Chondrocyte (in vitro differentiated cells): ENCODE measurements at places on chromosomes 5 and 9.

- no peak for DNase-seq
These were observed 421.6 kb downstream of the ANXA1 start for GRCh38 chr9:73573235-73573634.

- no peak for DNase-seq
These were observed 301.4 kb upstream of the RFX3 start for GRCh38 chr9:3827175-3827574.

DNA sequence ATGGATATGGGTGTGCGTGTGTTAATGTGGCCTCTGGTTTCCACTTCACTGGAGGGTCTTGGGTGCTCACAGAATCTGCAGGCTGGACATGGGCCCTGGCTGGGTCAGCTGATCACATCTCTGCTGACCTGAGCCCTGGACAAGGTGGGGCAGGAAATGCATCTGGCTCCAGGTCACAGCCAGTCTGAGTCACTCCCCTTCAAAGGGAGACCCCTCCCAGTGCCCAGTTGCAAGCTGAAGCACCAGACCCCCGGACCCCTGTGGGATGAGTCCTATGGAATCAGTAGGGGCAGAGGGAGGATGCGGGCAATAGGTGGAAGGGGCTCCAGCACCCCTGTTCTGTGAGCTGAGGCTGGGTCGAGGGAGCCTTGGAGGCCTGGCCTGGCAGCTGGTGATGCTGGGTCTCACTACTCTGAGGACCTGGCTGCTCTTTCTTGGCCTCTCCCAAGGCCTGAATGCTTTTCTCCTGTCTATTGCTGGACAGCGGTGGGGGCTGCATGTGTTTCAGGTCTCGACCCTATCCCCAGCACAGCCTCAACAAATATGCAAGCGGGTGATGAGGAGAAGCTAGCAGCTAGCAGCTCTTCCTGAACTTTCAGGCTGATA is 54.5 kb downstream of the PHF2 start:
- no peak for DNase-seq

- no peak for DNase-seq
These were observed 61.7 kb downstream of the DAP start for GRCh38 chr5:10699281-10699874.

- DNase-seq = peak; percentile 82
These were observed 34.5 kb upstream of the ORM1 start for GRCh38 chr9:114288193-114289091.

- DNase-seq = no peak
These were observed 24.3 kb downstream of the FBXO38 start for GRCh38 chr5:148408092-148408491.

- DNase-seq = no peak
These were observed 101.0 kb upstream of the PIK3R1 start for GRCh38 chr5:68114378-68115040.

DNA sequence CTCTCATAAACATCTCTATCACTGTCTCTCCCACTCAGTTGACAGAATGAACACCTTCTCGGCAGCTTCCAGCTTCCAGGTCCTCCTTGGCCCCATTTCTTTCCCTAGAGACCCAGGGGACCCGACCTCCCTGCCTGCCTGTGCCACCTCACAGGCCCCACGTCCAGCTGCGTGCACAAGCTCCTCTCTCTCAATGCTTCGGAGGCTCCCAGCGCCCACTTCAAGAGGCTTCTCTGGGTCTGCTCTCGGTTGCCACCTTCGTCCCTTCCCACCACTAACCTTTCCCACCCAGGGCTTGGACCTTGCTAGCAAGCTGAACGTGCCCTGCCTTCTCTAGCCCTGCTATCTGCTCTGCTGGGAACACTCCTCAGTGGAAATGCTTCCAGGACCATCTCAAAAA is 2.8 kb upstream of the N4BP3 start:
- no peak for DNase-seq

DNA sequence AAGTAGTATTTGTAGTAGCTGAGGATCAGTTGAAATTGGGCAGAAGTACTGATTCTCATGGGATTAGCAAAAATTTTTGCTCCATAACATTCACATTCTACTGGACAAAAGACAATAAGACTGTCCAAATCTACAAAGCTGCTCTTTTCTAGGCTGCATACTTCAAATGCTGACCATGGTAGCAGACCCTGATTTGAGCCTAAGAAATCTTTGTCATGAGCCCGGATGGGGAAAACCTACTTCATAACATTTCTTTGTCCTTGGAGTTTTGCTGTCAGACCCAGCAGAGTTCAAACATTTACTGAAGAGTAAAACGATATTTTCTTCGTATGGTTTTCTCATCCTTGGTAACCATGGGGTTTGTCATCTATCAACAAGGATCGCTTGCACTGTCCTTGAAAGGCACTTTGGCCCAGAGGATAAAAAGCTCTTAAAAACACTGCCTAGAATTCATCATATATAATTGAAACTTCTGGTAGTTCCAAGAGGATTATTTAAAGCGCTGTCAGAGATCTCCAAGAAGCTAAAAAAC is 216.9 kb downstream of the CAVIN4 start:
- DNase-seq = no peak

- no peak for DNase-seq
These were observed 559.9 kb downstream of the PSAT1 start for GRCh38 chr9:78856781-78857180.

DNA sequence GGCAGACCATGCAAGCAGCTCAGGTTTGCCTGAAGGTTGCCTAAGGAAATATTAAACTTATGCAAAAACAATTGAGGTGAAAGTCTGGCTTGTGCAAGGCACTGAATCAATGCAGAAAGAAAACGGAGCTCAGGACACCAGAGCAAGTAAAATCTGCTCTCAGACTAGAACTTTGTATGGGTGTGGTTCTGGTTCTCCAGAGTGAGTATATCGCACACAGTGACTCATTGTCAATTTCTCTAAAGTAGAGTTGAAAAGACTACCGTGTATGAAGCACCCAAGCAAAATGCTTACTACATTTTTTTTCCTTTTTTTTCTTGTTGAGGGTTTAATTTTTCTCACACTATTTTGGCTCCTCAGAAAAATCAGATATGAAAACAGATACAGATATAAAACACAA is 650.3 kb upstream of the CDH10 start:
- DNase-seq = no peak

GRCh38 chr5:171794470-171794960 is 8.9 kb downstream of the SMIM23 start:
- DNase-seq = no peak

DNA sequence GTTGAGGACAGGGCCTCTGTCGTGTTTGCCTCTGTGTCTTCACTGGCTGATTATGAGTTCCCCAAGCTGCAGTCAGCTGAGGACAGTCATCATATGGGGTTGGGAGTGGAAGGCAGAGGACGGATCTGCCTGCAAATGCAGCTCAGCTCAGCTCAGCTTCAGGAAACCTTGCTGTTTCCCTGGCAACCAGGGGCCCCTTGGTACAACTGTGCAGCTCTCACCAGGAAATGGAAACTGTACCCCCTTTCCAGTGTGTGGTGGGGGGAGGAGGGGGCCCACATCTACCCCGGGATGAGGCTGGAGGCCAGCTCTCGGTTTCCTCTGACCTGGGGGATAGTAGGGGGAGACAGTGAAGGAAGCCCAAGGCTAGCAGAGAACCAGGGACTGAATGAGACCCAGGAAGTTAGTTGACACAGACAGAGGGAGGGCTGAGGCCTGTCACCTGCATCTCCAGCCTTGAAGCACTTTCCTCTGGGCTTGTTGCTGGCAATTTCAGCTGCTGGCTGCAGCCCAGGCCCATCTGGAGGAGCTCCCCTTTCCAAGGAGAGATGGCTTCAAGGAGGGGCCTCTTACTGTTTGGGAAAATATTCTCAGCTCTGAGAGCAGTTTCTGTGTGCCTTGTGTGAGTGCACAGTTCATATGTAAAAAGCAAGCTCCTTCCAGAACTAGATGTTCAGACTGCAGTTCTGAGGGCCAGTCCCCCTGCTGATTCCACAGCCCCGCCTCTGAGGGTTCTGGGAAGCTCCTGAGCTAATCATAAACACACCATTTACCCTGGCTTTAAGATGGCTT is 6.9 kb downstream of the ANXA6 start:
- DNase-seq = no peak

DNA sequence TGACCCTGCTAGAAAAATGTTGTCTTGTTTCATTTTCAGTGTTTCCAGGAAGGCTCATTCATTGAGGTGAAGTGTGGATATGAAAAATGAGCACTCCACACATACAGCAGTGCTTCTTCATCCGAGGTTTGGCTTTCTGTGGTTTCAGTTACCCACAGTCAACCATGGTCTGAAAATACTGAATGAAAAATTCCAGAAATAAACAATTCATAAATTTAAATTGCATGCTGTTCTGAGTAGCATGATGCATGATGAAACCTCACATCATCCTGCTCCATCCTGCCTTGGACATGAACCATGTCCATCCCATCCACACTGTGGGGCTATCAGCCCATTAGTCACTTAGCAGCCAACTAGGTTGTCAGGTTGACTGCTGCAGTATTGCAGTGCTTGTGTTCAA is 10.4 kb upstream of the SLC45A2 start:
- no peak for DNase-seq

DNA sequence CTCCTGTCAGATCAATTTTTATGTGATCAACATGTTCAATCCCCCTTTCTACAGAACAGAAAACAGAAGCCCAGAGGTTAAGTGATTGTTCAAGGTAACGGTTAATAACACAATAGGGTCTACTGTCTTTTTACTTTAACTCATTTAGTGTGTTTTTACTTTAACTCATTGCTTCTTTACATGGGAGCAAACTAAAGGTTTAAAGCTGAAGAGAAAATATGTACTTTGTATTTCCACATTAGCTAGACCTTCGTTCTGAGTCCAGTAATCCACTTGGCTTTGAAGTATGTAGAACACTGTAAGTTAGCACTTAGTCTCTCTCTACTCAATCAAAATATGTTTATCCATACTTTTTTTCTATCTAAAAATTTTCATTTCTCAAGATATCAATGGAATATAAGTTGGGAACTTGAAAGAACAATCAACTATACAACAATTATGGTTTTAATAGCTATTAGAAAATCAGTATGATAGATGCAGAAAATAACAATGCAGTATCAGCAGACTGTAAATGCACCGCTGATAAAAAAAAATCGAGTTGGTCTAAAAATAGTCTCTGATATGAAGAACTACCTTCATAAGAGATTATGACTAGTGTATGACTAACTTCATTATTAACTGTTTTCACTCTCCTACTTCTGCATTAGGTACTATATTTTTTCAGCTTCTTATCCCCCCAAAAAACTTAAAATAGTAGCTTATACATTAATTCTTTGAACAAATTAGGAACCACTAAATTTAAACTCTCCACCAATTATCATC is 20.6 kb downstream of the PGGT1B start:
- DNase-seq = no peak

- no peak for DNase-seq
These were observed 596.9 kb downstream of the PDE4D start for GRCh38 chr5:59296317-59297264.

- DNase-seq = peak; percentile 77
These were observed 62.6 kb upstream of the ZNF354B start for GRCh38 chr5:178797101-178797521.

- no peak for DNase-seq
These were observed 29.9 kb downstream of the RUSC2 start for GRCh38 chr9:35519692-35520363.

DNA sequence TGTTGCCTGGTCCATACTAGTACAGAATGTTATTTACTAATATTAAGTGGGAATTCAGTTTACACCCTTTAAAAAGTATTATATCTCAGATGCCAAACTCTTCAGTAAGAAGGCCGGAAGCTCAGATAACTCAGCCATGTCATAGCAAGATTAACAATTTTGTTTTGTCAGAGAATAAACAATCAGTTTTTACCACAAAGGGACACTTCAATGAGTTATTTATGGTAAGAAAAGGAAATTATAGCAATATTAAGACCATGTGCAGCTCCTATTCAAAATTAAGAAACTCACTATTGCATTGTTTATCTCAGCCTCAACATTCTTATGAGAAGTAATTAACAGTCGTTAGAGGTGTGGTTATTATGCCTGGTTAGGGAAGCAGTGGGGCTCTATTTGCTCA is 13.1 kb upstream of the ARL15 start:
- DNase-seq = no peak

DNA sequence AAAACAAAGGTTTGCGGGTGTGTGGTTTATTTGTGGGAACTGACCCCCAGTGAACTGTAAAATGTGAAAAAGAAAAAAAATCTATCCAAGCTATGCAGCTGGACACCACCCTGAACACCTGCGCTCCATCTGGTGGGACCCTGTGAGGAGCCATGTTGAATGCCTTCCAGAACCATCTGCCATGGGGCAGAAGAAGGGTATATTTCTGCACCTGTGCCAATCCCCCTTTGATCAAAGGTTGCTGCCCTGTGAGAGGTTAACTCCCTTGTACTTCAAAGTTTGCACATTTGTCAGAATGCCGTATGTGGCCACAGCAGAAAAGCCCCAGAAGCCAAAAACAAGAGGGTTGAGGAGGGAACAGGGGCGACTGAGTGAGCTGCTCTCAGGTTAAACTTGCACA is 148.5 kb upstream of the ALDH1B1 start:
- no peak for DNase-seq

DNA sequence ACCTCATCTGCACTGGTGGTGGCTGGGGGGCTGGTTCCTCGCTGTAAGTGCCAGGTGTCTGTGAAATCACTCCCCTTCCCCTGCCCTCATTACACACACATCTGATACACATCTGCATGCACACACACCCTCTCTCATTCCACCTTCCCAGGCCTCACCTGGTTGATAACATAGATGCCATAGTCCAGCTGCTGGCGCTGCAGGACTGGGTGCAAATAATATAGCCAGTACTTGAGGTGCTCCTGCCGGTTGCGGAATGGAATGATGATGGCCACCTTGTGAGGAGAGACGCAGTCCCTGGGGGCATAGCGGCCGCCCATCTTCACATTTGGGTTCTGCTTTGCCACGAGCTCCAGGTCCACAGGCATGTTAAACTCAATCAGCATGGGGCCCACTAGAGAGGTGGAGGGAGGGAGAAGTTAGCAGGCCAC is 32.1 kb downstream of the B4GALT1 start:
- DNase-seq = no peak

DNA sequence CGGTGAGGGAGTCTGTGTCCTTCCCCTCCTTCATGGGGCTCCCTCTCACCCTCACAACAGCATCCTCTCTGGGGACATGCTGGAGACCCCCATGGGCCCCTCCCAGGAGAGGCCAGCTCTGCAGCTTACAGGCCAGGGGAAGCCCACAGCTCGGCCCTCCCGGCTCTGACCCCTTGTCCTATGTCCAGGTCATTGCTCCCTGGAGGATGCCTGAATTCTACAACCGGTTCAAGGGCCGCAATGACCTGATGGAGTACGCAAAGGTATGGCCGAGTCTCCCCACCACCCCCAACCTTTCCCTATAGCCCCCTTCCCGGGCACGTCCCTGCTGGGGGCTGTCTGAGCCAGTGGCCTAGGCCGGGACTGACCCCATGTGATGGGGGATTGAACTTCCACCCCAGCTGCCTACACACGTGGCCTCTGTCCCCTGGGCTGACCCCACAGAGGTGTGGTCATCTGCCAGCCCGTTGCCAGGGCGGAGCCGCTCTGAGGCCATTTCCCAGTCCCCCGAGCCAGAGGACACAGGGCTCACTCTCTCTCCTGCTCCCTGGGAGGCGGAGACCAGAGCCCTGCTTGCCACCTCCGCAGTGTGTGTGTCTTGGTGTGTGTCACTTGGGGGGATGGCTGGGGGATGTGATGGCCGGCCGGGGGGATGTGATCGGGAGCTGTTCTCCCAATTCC is 21.9 kb downstream of the ASS1 start:
- no peak for DNase-seq
